ENCODE measurements at places on chromosomes 11 and 22. TPM values are rescaled to one million over a fixed set of nuclear protein-coding genes. Genes with fewer than 3 reads are reported as not detected.

- no peak for DNase-seq
- no peaks in the 10 kb centered on the region for H3K36me3 ChIP-seq
- H3K4me1 ChIP-seq: no peaks in the 10 kb centered on the region
- H3K27ac ChIP-seq: no peak overlapping the region
- H3K4me3 ChIP-seq: no peak overlapping the region
- H3K27me3 ChIP-seq: peaks cover 6% of the 10 kb centered on the region
Measured at GRCh38 chr11:94091091-94091490, 37.5 kb upstream of the PANX1 start.

DNA sequence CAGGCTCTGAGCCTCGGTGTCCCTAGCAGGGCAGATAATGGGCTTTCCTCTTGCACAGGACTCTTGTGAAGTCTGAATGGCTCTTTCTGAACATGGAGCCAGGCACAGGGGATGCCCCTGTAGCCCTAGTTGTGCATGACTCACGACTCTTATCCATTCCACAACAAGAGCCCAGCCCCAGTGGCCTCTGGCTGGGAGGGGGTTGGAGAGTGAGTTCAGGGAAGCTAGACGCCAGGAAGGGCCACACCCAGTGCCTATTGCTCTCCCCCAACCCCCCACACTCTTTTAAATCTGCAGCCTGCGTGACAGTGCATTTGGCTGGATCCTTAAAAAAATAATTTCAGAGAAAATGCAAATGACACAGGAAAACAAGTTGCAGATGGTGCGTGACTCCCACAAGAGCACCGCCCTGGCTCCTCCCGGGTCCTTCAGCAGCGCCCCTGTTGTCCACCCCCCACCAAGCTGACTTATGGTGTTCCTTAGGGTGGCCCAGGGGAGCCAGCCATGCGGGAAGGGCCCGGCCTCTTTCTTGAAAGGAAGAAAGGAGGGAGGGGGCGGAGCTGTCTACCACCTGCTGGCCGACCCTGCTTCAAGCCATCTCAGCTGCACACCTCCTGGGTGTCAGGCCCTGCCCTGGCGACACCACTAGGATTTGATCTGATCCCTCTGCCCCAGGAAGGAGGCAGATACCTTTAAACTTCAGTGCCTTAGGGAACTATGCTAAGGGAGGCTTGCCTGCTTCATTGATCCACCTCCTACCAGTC is 74.7 kb downstream of the MN1 start:
- H3K27ac ChIP-seq: no peak overlapping the region
- no peaks in the 10 kb centered on the region for H3K4me1 ChIP-seq
- H3K36me3 ChIP-seq: no peaks in the 10 kb centered on the region
- no peak overlapping the region for H3K4me3 ChIP-seq

DNA sequence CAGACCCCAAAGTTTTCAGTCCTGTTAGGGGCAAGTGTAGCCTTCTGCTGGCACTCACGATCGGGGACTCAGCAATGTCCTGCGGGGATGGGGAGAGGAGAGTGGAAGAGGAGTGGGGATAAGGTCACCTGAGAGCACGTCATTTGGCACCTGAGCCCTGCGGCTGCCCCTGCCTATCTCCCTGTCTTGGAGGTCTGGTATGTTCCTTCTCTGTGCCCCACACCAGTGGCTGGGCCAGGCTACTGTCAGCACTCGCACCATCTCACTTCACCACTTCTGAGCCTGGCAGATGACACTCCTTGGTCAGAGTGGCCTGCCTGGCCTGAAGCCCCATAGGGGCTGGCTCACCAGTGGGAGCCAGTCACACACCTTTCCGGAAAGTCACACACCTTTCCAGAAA is 20.1 kb upstream of the CHADL start:
- H3K27me3 ChIP-seq: no peaks in the 10 kb centered on the region
- H3K4me3 ChIP-seq: no peak overlapping the region
- peaks cover 46% of the 10 kb centered on the region for H3K36me3 ChIP-seq
- peaks cover 6% of the 10 kb centered on the region for H3K4me1 ChIP-seq

DNA sequence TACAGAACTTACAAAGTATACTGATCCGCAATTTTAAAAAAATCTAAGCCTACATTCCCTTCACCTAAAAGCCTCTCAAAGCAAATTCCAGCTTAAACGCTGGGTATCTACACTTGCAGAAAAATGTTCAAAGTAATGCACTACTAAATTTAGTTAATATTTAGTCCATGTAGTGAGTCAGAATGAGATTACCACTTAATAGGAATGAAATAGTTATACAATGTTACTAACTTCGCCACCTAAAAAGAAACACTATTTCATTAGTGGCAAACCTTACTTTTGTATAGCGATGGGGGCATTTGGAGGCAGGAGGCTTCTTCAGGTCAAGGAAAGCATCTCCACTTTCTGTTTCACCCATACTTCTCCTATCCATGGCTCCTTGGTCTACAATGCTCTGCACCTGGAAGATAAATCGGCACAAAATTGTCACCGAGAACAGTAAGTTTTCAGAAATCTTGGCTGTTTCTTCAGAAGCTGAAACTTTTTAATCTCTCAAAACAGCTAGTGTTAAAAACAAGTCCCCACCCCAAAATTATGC is 1.2 kb downstream of the EIF4ENIF1 start:
- DNase-seq: no peak
- H3K27ac ChIP-seq: peak overlapping the region; percentile 79
- peak overlapping the region; percentile 78 for H3K4me3 ChIP-seq
- peaks cover 27% of the 10 kb centered on the region for H3K36me3 ChIP-seq
- H3K27me3 ChIP-seq: no peaks in the 10 kb centered on the region
- peaks cover 49% of the 10 kb centered on the region for H3K4me1 ChIP-seq

DNA sequence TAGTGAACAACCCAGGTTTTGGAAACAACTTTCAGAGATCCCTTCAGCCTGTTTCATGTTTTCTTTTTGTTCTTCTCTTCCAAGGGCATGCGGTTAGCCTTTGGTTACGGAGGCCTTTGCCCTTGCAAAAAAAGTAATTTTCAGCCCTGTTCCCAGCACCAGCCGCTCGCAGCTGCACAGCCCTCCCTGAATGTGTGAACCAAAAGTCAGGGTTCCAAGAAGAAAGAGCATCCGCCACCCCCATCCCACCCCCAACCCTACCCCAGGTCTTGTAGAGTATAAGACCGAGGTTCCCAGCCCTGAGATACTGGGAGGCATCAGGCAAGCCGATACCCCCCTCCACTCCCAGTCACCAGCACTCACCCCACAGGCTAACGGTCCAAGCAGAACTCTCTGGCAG is 56.4 kb downstream of the IGLL1 start:
- no peak overlapping the region for H3K4me3 ChIP-seq
- H3K4me1 ChIP-seq: peaks cover 3% of the 10 kb centered on the region
- H3K27ac ChIP-seq: no peak overlapping the region
- peaks cover 23% of the 10 kb centered on the region for H3K27me3 ChIP-seq
- no peaks in the 10 kb centered on the region for H3K36me3 ChIP-seq

GRCh38 chr11:119486691-119487259 is 63.8 kb upstream of the THY1 start:
- no peaks in the 10 kb centered on the region for H3K36me3 ChIP-seq
- DNase-seq: no peak
- no peaks in the 10 kb centered on the region for H3K4me1 ChIP-seq

LMF2 gene
- 42.0 TPM for total RNA-seq

DNA sequence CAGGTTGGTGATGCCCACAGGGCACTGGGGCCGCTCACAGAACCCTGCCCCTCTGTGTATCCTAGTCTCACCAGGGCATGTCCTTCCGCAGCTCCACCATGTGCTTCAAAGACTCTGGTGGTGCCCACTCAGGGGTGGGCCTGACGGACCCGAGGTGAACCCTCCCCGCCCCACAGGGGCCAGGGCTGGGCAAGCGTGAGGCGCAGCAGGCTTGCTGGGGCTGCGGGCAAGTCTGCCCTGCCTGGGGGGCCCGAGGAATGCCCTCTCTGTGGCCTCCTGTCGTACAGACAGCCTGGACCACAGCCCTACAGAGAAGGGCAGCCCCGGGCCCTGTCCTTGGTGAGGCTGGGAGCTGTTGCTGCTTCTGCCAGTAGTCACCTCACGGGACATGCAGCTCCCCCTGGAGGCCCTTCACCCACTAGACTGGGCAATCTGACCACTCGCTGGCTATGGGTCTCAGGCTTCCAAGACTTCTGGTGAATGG is 40.2 kb downstream of the TBX1 start:
- H3K4me1 ChIP-seq: no peaks in the 10 kb centered on the region
- H3K27ac ChIP-seq: no peak overlapping the region

DLG2 gene
- total RNA-seq: 4.6 TPM

DNA sequence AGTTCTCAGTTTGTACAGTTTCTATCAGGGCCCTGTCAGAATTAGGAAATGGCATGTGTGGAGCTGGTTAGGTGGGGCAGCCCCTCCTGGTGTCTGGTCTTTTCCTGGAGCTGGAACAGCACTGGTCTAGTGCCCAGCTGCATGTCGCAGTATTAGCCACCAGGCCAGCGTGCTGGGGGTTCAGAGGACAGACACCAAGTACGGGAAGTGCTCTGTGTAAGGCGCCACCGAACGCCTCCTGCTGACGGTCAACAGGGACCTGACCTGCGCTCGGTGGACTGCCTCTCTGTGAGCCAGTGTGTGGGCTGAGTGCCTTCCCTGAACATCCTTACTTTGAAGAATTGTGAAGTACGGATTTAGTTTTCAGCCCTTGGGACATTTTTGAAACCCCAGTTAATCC is 33.9 kb downstream of the AP2A2 start:
- DNase-seq: no peak
- H3K27ac ChIP-seq: no peak overlapping the region
- peaks cover 13% of the 10 kb centered on the region for H3K36me3 ChIP-seq
- H3K4me3 ChIP-seq: no peak overlapping the region

DNA sequence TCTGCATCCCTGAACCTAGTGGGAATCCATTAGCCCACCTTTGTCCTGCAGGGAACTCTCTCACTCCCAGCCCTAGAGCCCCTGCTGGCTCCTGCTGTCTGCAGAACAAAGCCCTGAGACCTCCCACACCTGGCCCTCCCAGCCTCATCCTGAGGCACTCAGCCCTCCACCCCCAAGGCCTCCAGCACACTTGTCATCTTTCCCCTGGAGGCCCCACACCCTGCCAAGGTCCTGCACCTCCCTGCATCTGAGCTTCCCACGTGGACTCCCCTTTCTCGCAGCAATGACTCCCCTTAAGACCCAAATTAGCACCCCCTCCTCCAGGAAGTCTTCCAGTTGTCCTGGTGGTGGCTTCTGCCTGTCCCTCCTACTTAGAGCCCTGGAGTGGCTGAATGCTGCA is 42.3 kb upstream of the LINC01488 start:
- H3K4me1 ChIP-seq: peaks cover 8% of the 10 kb centered on the region
- no peak overlapping the region for H3K4me3 ChIP-seq
- peaks cover 2% of the 10 kb centered on the region for H3K27me3 ChIP-seq
- H3K27ac ChIP-seq: no peak overlapping the region
- DNase-seq: no peak

Data from activated naive CD4-positive, alpha-beta T cell treated with anti-CD3 and anti-CD28 coated beads for 36 hours (primary cell).